ENCODE measurements at places on chromosomes 11 and 22. TPM values are rescaled to one million over a fixed set of nuclear protein-coding genes. Genes with fewer than 3 reads are reported as not detected.

TRIM66 gene
- total RNA-seq = 6.6 TPM

- no peak for DNase-seq
Observed at GRCh38 chr11:78812513-78813293, 238.0 kb upstream of the NARS2 start.

TCN1 gene
- total RNA-seq = 45.6 TPM

BLID gene
- 2.0 TPM for total RNA-seq

GRCh38 chr11:26743622-26744021 lies 21.8 kb upstream of the SLC5A12 start:
- DNase-seq = no peak

- DNase-seq = no peak
Observed at GRCh38 chr11:47506373-47506772, 46.6 kb downstream of the CELF1 start.

CAPN5 gene
- 3.6 TPM for total RNA-seq

DNA sequence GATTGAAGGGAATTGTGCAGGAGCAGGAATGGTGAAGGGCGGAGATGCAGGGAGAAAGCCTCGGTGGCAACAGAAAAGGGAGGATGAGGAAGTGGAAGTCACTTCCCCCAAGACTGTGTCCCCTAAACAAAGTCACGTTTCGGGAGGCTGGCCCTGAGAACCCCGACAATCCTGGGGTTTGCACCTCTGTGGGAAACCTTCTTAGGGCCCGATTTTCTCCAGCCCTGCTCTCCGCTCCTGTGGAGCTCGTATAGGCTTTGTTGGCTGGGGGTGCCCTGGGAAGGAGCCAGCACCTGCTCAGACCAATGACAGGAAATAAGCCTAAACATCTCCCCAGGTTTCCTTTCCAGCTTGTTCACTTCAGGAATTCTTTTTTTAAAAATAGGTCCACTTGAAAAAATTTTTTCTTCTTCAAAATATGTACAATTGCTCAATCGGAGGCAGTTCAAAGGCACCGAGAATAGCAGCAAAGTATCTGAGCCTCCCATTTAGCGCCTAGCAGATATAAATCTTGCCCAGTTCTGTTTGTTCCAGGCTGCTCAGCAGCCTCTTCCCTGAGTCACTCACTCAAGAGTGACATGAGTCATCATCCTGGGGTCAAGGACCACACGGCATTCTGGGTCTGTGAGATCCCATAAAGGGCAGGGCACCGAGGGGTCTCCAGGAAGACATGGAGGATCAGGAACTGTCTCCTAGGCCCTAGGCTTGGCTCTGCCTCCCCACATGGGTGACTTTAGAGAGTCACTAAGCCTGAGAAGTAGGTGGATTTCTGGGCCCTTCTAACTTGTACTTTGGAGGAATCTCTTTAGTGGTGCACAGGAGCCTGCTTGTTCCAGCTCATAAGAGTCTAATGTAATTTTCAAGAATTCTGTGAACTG lies 34.0 kb downstream of the IRAG1 start:
- peak; percentile 24 for DNase-seq

KCTD14 gene
- 22.4 TPM for total RNA-seq
